IgD-negative memory B cell (primary cell): ENCODE measurements at places on chromosomes 2 and 18. TPM values are rescaled to one million over a fixed set of nuclear protein-coding genes. Genes with fewer than 3 reads are reported as not detected.

The DYNC1I2 gene
- polyA plus RNA-seq = 28.3 TPM

The KIAA2012 gene
- not detected for polyA plus RNA-seq

The ADAM23 gene
- polyA plus RNA-seq = not detected

The UGT1A10 gene
- not detected for polyA plus RNA-seq

The CXCR1 gene
- 0.35 TPM for polyA plus RNA-seq

The LRRC30 gene
- not detected for polyA plus RNA-seq

The GALM gene
- polyA plus RNA-seq = 11.0 TPM

The DRC1 gene
- not detected for polyA plus RNA-seq

The HOXD1 gene
- polyA plus RNA-seq = not detected

The RNASEH1 gene
- 35.2 TPM for polyA plus RNA-seq

The RFX8 gene
- polyA plus RNA-seq = not detected

The PTPRN gene
- polyA plus RNA-seq = not detected

The SKOR2 gene
- polyA plus RNA-seq = not detected

The NTSR2 gene
- not detected for polyA plus RNA-seq

The SP100 gene
- polyA plus RNA-seq = 288 TPM
